Central memory CD8-positive, alpha-beta T cell (primary cell): ENCODE measurements at places on chromosomes 2 and 18.
A peak's percentile ranks its signal among the peaks of the same experiment; 100 is the strongest.

DNA sequence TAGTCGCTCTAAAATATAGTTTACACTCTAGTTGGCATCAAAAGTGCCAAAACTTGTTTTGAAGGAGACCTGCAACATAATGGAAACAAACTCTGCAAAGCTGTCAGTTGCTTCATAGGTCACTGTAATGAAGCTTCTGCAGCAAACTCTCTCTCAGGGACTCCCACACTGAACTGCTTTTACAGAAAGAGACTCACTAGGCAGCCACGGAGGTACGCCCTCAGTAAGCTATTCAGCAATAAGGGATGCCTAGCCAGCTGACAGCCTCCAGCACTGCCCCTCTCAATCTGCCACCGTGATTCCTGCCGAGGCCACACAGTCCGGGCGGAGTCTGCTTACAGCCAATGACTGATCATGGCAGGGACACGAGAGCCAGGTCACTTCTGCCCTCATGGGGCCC, 51.1 kb downstream of the COLEC12 start:
- H3K4me3 ChIP-seq, result no peak overlapping the region
- DNase-seq, result no peak
- H3K36me3 ChIP-seq, result no peaks in the 10 kb centered on the region
- no peak overlapping the region for H3K27ac ChIP-seq
- H3K4me1 ChIP-seq, result no peaks in the 10 kb centered on the region

DNA sequence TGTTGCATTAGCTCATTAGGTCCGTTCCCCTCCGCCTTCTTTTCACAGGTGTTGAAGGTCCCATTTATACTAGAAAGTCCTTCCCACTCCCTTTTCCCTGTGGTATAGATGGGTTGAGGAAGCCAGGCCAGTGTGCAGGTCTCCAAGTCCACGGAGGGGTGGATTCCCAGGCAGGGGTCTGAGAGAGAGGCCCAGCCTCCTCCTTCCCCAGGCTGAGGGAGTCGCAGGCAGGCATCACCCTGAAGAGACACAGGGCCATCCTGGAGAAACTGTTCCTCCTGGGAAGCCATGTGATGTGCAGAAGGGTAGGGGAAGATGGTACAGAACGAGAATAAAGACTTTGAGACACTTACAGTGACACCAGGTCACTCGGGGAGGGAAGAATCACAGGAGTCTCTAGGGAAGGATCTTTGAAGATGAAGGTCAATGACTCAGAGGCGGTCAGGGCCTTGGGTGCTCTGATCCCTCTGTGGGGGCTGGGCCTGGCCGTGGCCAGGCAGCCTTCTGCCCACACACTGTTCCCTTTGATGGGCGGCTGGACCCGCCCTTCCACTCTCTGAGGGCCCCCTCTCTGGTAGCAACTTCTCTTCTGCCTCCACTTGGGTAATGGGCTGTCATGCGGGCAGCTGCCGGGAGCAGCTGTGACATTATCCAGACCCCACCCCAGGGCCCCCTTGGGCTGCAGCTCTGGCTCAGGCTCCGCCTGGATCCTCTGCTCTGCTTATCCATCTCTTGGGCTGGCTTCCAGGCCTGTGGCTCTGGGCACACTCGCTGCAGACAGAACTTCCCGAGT, 45.1 kb downstream of the RHOB start:
- no peaks in the 10 kb centered on the region for H3K36me3 ChIP-seq
- DNase-seq, result no peak
- no peaks in the 10 kb centered on the region for H3K4me1 ChIP-seq
- H3K27me3 ChIP-seq, result peaks cover 12% of the 10 kb centered on the region
- no peak overlapping the region for H3K4me3 ChIP-seq

DNA sequence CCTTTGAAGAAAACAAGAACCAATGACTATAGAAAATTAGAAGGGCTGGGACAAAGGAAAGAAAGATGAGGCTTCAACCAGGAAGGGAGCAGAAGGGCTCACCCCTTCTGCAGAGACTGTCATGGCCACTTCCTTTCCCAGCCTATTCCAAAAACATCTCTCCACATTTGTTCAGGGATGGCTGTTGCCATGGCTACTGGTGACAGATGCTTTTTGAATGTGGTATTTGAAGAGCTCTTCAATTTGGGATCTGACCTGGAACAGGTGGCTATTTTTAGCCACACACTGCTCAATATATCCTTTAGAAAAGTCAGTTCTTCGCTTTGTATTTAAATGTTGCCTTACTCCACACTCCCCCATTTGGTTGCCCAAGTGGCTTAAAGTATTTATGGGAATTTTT, 64.1 kb upstream of the LCLAT1 start:
- peaks cover 5% of the 10 kb centered on the region for H3K4me1 ChIP-seq
- H3K27me3 ChIP-seq, result peaks cover 41% of the 10 kb centered on the region
- H3K4me3 ChIP-seq, result no peak overlapping the region
- H3K27ac ChIP-seq, result no peak overlapping the region
- DNase-seq, result no peak

GRCh38 chr18:61832858-61833257, 59.9 kb downstream of the RNF152 start:
- H3K4me3 ChIP-seq, result no peak overlapping the region
- peaks cover 16% of the 10 kb centered on the region for H3K4me1 ChIP-seq
- peaks cover 34% of the 10 kb centered on the region for H3K27me3 ChIP-seq
- H3K36me3 ChIP-seq, result no peaks in the 10 kb centered on the region

DNA sequence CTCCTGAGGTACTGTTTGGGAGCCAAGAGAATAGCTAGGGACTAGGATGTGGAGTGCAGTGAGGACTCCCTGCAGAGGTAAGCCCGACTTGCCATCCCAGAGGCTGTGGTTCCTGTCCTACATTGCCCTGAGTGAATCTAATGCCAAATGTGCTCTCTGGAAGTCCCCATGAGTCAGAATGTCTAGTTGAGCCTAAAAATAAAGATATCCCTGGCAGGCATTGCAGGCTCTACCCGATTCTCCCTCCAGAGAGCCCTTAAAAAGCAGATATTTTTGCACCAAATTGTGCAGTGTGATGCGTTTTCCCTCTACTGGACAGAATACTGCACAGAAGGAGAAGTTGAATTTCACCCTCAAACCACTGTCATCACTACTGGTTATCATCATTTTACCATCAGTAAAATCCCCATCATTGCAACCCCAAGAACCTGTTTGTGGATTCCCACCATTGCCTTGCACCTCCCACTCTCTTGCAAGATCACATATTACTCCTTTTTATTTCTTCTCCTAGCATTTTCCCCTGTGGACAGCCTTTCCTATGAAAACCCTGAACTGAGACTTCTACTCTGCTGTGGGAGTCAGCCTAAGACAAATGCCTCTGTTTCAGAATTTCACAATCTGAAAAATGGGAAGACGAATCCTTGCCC, 98.0 kb downstream of the MARCHF4 start:
- no peaks in the 10 kb centered on the region for H3K4me1 ChIP-seq
- H3K27ac ChIP-seq, result no peak overlapping the region
- no peak for DNase-seq
- no peak overlapping the region for H3K4me3 ChIP-seq
- peaks cover 2% of the 10 kb centered on the region for H3K36me3 ChIP-seq
- peaks cover 48% of the 10 kb centered on the region for H3K27me3 ChIP-seq

DNA sequence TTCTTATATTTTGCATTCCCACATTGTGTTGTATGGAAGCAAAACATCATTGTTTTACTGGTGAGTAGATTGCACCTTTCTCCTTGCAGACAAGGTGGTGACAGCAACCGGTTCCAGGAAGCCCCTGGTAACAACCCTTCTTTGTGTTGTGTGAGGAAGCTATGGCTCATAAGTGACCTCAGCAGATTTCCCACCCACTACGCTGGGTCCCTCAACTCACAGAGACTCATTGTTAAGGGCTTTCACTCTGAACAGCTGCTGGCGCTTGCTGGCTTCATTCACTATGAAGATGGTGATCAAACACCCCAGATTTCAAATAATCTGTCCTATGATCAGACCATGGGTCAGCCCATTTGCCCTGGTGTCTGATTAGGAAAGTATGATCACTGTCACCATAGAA, 53.4 kb downstream of the WIPF1 start:
- no peak overlapping the region for H3K4me3 ChIP-seq
- H3K36me3 ChIP-seq, result peaks cover 2% of the 10 kb centered on the region
- H3K27me3 ChIP-seq, result no peaks in the 10 kb centered on the region

- H3K4me3 ChIP-seq, result no peak overlapping the region
- no peaks in the 10 kb centered on the region for H3K36me3 ChIP-seq
- no peaks in the 10 kb centered on the region for H3K4me1 ChIP-seq
- H3K27me3 ChIP-seq, result no peaks in the 10 kb centered on the region
Observed at GRCh38 chr2:59232394-59233165, 991.5 kb upstream of the FANCL start.

DNA sequence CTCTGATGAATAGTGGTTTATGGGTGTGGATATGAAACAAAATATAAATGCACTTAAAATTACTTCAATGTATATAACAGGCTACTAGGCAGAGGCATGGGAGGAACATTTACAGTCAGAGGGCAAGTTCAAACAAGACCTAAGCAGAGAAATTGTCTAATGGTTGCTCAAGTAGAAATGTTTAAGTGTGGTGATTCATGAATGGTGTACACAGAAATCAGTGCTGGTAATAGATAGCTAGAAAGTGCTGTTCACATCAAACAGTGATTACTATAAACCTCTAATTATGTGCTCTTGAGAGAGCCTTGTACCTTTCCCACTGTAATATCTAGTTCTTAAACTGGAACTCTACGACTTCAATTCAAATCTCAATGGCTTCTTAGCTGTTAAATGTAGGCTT, 485.1 kb downstream of the NRXN1 start:
- no peaks in the 10 kb centered on the region for H3K36me3 ChIP-seq
- no peaks in the 10 kb centered on the region for H3K4me1 ChIP-seq
- H3K27me3 ChIP-seq, result no peaks in the 10 kb centered on the region
- H3K4me3 ChIP-seq, result no peak overlapping the region

DNA sequence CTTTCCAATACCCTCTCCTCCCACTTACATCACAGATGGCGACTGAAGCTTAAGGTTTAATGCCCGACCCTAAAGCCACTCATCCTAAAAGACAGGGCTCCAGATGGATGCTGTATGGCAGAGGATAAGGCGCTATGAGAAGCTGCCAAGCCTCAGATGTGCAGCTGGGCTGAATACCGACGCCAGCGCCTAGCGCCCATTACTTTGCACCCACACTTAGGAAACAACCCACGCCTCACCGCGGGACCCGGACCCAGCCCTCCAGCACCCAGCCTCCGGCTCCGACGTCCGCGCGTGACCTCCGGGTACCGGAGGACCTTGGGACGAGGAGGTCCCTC, 335 bp downstream of the TRAK2 start:
- H3K27ac ChIP-seq, result peak overlapping the region; percentile 87
- peak overlapping the region; percentile 98 for H3K4me3 ChIP-seq
- H3K27me3 ChIP-seq, result no peaks in the 10 kb centered on the region

DNA sequence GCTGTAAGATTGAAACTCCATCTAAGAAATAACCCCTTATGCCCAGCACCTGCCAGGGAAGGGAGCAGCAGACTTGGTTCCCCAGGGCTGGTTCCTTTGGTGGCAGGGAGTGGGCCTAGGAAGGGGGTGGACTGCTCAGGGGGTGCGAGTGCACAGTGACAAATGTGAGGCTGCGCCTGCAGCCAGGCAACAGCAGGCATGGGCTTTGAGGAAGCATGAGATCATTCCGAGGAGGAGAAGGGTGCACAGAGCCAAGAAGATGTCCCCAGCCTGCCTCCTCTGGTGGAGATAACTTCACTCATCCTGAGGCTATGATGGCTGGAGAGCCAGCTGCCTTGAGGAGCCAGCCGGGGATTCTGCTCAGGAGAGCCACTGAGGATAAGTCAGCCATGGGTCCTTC, 158.0 kb downstream of the CAPN13 start:
- no peaks in the 10 kb centered on the region for H3K27me3 ChIP-seq
- no peak for DNase-seq
- H3K4me3 ChIP-seq, result no peak overlapping the region
- H3K4me1 ChIP-seq, result no peaks in the 10 kb centered on the region
- H3K27ac ChIP-seq, result no peak overlapping the region

DNA sequence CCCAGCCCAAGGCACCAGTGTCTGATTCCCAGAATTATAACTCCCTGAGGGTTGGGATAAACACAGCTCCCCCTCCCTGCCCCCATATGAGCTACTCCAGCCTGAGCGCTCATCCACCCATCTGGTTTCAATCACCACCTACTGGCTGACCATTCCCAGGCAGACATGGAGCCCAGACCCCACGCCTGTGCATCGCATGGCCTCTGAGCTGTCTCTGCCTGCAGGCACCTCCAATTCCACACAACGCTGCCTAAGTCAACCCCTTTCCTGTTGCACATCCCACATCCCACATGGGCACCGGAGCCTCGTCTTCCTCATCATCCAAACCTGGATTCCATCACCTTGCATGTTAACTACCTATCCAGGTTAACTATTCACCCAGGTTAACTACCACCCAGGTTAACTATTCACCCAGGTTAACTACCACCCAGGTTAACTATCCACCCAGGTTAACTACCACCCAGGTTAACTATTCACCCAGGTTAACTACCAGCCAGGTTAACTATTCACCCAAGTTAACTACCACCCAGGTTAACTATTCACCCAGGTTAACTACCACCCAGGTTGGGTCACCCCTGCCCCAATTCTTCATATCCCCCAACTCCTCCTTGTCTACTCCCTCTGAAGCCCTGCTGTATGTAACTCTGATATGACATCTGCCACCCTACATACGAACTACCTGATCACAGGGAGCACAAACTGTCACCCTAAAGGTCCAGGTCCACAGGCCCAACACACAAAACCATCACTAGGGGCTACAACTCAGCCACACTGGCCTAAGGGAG, 47.8 kb downstream of the TEX51 start:
- H3K4me3 ChIP-seq, result no peak overlapping the region
- H3K4me1 ChIP-seq, result no peaks in the 10 kb centered on the region
- H3K27ac ChIP-seq, result no peak overlapping the region

GRCh38 chr2:145339646-145340045, 819.7 kb upstream of the ZEB2 start:
- no peaks in the 10 kb centered on the region for H3K4me1 ChIP-seq
- DNase-seq, result no peak
- no peak overlapping the region for H3K27ac ChIP-seq
- H3K36me3 ChIP-seq, result no peaks in the 10 kb centered on the region
- H3K4me3 ChIP-seq, result no peak overlapping the region

GRCh38 chr2:60267122-60267521, 286.3 kb downstream of the BCL11A start:
- H3K4me1 ChIP-seq, result no peaks in the 10 kb centered on the region
- no peak for DNase-seq
- peaks cover 10% of the 10 kb centered on the region for H3K27me3 ChIP-seq

DNA sequence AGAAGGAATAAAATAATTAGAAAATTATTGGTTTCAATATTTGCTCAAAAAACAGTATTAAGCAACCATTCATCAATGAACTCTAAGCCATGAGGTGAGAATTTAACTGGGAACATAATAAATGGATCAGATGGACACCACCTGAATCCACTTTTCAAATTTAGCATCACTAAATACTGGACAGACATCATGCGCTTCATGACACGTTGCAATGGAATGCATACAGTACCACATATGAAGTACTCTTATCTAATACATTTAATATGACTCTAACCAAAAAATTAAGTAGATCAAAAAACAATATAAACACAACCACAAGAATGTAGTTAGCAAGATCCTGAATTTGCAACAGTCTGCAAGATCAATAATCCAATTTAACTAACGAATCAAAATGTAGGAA, 76.6 kb downstream of the COBLL1 start:
- no peaks in the 10 kb centered on the region for H3K27me3 ChIP-seq
- H3K4me1 ChIP-seq, result no peaks in the 10 kb centered on the region
- H3K36me3 ChIP-seq, result no peaks in the 10 kb centered on the region
- no peak overlapping the region for H3K27ac ChIP-seq
- no peak overlapping the region for H3K4me3 ChIP-seq
